ENCODE measurements at places on chromosomes 3 and 15.

GRCh38 chr3:153422314-153422713 is 260.3 kb downstream of the RAP2B start:
- DNase-seq = no peak

DNA sequence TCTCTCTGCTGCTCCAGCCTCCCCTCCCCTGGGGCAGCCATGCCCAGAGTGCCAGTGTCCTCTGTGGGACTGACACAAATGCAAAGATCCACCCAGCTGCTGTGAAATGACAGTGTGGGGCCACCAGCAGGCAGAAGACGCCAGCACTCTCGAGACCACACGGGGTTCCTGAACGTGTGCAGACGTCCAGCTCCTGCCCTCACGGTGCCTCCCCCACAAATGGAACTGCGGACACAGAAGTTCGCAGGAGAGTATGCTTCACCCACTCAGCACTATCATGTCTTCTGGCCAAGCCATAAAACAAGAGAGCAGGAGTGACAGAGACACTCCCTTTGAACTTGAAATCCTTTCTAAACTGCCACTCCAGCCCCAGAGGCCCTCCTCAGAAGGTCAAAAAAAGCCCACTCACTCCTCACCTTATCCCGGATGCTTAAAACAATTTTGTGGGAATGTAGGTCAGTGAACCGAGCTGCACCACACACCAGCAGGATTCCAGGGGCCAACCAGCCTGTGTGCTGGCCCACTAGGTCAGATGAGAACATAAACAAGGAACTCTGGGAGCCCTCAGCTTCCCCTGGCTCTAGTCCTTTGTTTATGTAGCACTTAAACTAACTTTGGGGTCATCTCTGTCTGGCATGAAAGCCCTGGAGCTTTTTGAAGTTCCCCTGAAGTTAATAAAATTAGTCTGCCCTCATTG is 112.6 kb downstream of the DNAJB8 start:
- peak; percentile 40 for DNase-seq

DNA sequence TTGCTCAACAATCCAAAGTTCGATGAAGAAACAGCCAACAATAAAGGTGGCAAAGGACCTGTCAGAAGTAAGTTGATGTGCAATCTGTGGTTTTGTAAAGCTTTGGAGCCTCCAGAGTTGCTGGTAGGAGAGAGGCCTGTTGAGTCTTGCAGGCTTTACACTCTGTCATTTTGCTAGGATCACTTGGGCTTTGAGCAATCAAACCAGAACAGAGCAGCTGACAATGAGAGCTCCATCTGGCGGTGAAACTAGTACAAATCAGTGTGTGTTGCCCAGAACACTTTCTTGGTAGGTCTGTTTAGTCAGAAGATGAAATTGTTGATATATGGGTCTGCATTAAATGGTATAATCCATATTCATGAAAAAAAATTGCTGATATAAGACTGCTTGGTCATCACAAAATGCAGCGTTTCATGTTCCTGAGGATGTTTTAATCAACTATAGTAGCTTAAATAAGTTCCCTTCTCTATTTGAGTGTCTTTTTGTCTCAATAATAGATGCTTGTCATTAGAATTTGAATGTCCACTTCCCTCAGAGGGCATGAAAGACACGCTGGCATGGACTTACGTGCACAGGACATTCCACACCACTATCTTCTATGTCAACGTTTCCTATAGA is 25.7 kb downstream of the TMOD2 start:
- peak; percentile 87 for DNase-seq

GRCh38 chr15:53586799-53587198 is 172.7 kb downstream of the WDR72 start:
- DNase-seq = peak; percentile 11

- DNase-seq = no peak
These were observed 24.4 kb downstream of the MOBP start for GRCh38 chr3:39491733-39492350.

DNA sequence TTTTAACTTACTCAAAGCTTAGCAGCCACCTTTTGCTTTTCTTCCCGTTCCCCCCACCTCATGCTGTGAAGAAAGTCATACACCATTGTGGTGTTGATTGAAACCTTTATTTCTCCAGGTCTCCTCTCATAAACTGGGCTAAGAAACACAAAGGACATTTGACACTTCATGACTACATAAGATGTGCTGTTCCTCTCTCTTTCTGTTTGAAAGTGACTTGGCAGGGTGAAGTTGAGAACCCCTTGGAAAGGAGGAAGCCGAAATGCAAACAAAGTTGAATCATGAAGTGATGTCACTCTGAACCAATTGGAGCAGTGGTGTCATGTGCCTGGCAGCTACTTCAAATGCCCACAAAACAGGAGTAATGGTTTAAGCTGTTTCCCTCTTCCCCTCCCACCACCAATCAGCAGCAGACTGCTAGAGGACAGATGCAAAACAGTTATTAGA is 174.7 kb downstream of the IGF1R start:
- DNase-seq = peak; percentile 90

DNA sequence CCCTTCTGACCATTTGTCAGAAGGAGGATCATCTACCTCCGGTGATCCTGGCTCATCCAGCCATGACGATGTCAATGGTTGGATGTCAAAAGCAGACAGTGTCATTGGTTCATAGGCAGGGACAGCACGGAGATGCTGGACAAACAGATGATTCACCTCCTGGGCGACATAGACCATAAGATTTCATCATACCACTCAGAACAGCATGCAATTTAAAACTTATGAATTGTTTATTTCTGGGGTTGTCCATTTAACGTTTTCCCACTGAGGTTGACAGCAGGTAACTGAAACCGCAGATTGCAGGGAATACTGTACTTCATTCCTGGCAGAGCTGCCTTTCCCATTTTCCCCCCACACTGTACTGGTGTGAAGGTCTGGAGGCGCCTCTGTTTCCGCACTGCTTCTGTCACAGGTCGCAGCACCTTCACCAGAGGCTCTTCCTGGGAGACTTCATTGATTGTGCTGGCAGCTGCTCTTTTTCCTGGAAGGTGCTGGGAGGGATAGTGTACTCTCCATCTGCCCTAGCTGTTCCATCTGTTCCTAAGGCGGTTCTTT is 32.5 kb upstream of the TMOD3 start:
- no peak for DNase-seq

GRCh38 chr15:54082836-54083492 is 104.7 kb downstream of the UNC13C start:
- DNase-seq = peak; percentile 20

DNA sequence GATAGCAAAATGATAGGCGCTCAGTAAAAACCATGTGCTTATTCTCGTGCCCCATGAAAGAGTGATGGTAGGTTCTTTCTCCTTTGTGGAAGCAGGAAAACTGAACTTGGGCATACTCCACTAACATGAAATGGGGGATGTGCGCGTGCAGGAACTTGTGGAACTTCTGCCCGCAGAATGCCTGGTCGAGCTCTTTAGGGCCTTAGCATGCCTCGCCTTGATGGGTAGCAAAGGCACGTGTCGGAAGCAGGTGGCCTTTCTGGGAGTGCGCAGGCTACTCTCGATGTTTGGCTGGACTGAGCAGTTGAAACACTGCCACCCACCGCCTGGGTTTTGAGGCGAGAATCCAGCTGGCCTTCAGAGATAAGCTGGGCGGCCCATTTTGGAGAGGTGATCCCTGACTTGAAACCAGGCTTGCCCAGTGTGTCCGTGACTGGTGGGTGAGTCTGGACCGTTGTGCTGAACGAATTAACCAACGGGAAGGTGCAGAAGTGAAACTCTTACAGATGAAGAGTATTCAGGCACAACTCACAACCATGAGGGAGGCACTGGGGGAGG is 842 bp downstream of the PCCB start:
- peak; percentile 58 for DNase-seq

DNA sequence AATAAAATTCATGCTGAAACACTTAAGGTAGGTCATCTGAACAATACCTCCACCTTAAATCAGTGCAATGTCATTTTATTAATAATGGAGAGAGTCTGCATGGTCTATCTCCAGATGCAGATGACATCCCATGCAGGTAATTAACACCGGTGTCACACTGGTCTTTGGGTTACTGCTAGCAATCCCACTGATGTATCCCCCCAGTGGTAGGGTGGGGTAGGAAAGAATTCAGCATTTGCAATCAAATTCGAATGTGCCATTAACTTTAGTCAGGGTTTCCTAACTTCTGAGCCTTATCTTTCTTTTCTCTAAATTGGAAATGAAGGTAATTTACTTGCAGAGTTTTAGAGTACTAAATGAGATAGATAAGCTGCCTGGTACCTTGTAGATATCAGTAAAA is 44.4 kb downstream of the KIF15 start:
- no peak for DNase-seq

- peak; percentile 40 for DNase-seq
These were observed 1131.4 kb downstream of the IGSF11 start for GRCh38 chr3:117903226-117903625.

DNA sequence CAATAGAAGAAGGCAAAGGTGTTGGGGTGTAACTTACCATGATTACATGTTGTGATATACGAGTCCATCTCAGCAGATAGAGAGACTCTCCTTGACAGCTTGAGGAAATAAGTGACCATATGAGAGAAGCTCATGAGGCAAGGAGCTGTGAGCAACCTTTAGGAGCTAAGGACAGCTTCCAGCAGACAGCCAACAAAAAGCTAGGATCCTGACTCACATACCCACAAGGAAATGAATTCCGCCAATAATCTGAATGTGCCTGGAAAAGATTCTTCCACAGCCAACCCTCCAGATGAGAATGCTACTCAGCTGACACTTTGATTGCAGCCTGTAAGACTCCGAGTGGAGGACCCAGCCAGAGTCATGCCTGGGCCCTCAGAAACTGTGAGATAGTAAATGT is 339.6 kb upstream of the TPRG1 start:
- no peak for DNase-seq

GRCh38 chr3:58591517-58592510 is 14.6 kb upstream of the FAM107A start:
- peak; percentile 17 for DNase-seq

GRCh38 chr15:51266656-51267050 is 71.7 kb downstream of the CYP19A1 start:
- no peak for DNase-seq

DNA sequence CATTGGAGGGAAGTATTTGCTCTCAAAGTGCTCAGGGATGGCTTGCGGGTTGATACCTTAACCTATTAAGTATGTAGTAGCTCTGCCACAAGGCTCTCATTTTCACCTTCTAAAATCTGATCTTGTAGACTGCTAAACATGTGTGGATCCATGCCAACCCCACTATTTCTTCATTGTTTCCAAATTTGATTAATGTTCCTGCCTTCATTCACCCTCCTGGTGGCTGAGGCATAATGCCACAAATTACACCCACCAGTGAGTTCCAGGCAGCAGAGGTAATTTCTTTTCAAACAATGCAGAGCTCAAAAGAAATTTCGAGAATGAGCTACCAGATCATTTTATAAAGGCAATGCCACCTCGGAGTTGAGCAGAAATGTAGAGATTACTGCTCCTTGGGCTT is 71.0 kb downstream of the EDEM1 start:
- DNase-seq = peak; percentile 81

GRCh38 chr3:134276086-134276485 is 25.4 kb upstream of the RYK start:
- no peak for DNase-seq

GRCh38 chr3:160183345-160184076 is 41.7 kb upstream of the C3orf80 start:
- DNase-seq = no peak

DNA sequence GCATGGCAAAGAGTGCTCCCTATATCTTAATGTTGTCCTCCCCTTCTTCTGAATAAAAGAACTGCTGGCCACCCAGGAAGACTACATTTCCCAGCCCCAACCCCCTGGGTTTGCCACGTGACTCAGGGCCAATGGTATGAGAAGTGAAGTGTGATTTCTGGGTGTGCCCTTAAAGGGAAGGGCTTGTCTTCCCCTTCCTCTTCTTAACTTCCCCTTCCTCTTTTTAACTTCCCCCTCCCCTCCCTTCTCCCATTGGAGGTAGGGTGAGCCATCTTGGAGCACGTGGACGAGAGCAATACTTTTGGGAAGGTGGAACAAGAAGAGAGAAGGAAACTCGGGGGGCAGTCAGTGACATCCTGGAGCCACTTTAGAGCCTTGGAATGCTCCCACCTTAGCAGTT is 6.8 kb upstream of the KBTBD12 start:
- no peak for DNase-seq

GRCh38 chr3:161969867-161970266 is 473.3 kb downstream of the OTOL1 start:
- no peak for DNase-seq

GRCh38 chr15:70519004-70519365 is 244.4 kb downstream of the UACA start:
- DNase-seq = no peak

DNA sequence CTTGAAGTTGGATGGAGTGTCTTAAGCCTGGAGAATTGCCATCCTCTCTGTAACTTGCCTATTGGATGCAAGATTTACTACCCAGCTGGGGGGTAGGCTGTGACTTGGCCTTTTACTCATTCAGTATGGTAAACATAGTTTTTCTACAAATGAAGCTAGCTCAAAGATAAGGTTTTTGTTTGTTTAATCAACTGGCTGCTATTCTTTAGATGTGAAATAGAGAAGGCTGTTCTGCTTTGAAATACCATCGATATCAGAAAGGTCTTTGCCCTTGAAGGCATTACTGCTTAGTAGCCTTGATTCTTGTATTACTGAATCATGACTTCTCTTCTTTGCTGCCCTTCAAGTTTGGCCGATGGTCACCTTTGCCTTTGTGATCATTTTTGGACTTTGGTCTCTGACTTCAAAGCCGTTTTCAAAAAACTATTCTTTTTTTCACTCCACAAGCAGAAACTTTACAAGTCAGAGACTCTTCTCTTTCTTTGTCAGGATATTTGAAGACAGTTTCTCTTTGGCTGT is 83.1 kb downstream of the GAP43 start:
- no peak for DNase-seq

GRCh38 chr15:42009474-42009873 is 11.4 kb downstream of the PLA2G4E start:
- no peak for DNase-seq

- DNase-seq = peak; percentile 91
These were observed 2.2 kb upstream of the DCAF1 start for GRCh38 chr3:51501833-51502561.

DNA sequence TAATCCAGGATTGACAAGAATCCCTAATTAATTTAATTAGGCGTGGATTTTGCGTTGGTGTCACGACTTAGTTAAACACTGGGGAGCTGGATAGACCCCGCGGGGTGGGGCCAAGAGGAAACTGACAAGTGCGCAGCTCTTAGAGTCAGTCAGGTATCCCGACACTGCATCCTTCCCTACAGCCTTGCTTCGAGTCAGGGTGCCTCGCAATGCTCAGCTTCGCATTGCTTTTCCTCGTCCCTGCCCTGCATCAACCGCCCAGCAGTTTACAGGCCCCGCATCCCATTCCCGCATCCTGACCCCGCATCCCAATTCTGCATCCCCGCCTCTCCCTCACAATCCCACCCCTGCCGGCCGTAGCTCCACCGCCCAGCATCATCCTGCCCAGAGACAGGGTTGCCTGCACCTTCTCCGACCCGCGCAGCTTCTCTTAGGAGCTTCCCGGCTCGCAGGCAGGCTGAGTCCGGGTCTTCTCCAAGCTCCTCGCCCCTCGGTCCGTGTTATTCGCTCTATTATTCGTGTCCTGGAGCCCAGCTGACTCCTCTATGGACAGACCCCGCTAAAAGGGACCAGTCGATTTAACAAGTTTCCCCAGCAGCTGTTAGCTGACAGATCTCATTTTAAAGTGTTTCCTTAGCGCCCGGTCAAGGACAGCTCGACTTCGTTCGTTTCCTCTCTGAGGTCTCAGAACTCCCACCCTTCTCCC is 699 bp upstream of the SHOX2 start:
- DNase-seq = peak; percentile 35

GRCh38 chr3:31592764-31593163 is 60.0 kb downstream of the STT3B start:
- DNase-seq = no peak

Measured in astrocyte of the hippocampus (primary cell).